ENCODE measurements at places on chromosomes 1 and 21.

- DNase-seq: no peak
These were observed 59.5 kb upstream of the LAPTM5 start for GRCh38 chr1:30817077-30817438.

DNA sequence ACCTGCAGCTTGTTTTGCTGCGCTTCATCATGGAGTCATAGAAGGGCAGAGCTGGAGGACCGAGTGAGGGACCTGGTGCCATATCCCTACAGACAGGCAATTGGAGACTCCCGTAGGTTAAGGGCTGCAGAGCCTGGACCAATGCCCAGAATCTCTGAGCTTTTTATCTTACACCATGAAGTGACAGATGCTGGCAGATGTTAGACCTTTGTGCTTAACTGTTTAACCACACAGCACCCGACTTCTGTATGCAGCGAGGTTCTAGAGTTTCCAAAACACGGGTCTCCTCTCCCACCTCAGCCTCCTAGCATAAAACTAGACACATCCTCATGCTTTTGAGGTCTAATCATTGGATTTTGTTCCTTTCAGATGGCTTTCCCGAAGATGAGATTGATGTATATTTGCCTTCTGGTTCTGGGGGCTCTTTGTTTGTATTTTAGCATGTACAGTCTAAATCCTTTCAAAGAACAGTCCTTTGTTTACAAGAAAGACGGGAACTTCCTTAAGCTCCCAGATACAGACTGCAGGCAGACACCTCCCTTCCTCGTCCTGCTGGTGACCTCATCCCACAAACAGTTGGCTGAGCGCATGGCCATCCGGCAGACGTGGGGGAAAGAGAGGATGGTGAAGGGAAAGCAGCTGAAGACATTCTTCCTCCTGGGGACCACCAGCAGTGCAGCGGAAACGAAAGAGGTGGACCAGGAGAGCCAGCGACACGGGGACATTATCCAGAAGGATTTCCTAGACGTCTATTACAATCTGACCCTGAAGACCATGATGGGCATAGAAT lies 47.6 kb downstream of the B3GALT5 start:
- no peak for DNase-seq

DNA sequence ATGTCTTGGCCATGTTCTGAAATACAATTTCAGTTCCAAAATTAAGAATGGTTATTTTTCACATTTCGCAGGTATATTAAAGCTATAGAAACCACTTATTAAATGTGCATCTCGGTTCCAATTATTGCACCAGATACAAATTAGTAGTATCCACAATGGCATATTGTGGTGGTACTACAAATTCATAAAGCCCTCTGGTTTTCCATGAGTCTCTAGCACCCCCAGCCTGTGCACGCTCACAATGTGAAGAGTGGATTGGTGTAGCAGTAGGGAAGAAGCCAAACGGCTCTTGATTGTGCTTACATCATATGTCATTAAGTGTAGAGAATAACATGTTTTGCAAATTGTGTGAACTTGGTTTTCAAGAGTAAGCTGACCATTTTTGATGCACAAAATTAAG lies 1.9 kb upstream of the BRINP3 start:
- DNase-seq: no peak

- no peak for DNase-seq
These were observed 533 bp upstream of the RGL1 start for GRCh38 chr1:183804387-183804786.

GRCh38 chr1:159468321-159468720 lies 28.8 kb downstream of the OR10J1 start:
- no peak for DNase-seq

DNA sequence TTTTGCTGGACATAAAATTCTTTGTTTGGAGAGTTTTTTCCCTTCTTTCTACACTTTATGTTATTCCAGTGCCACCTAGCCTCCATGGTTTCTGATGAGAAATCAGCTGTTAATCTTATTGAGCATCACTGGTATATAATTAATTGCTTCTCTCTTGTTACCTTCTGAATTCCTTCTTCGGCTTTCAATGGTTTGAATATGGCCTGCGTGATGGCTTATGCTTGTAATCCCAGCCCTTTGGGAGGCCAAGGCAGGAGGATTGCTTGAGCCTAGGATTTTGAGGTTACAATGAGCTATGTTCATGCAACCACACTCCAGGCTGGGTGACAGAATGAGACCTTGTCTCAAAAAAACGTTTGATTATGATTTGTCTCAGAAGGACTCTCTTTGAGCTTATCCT lies 13.0 kb upstream of the CNIH4 start:
- DNase-seq: no peak

DNA sequence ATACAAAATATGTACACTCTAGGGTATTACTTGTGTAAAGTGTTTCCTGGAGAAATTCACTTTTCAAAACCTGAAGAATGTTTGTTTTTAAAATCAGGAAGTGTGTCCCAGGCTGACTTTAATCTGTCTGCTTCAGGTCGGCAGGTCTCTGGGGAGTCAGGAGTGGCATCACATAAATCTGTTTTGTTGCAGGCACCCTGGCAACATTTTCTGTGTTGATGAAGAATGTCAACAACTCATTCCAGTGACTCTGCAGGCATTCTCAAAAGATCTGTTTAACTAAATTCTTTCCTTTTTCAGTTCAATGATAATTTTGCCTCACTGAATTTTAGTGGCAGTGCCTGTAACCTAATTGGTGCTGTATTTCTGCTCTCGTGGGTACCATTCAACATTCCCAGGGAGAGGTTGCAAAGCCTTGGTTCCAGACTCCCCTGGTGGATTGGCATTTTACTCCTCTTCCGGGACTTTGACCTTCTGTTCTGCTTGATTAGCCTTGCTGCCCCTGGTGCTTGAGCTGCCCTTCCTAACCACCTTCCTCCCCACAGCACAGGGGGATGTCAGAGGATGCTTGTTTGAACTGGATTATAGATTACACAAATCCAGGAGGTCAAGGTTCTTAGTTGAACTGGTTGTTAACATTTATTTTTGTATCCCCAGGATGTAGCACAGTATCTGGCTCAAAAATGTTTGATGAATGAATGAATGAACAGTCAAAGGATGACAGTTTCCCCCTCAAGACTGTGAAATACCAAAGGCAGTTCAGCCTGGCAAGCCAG lies 55.4 kb upstream of the LPGAT1 start:
- DNase-seq: no peak

GRCh38 chr1:26614655-26615411 lies 81.0 kb upstream of the ARID1A start:
- DNase-seq: no peak

DNA sequence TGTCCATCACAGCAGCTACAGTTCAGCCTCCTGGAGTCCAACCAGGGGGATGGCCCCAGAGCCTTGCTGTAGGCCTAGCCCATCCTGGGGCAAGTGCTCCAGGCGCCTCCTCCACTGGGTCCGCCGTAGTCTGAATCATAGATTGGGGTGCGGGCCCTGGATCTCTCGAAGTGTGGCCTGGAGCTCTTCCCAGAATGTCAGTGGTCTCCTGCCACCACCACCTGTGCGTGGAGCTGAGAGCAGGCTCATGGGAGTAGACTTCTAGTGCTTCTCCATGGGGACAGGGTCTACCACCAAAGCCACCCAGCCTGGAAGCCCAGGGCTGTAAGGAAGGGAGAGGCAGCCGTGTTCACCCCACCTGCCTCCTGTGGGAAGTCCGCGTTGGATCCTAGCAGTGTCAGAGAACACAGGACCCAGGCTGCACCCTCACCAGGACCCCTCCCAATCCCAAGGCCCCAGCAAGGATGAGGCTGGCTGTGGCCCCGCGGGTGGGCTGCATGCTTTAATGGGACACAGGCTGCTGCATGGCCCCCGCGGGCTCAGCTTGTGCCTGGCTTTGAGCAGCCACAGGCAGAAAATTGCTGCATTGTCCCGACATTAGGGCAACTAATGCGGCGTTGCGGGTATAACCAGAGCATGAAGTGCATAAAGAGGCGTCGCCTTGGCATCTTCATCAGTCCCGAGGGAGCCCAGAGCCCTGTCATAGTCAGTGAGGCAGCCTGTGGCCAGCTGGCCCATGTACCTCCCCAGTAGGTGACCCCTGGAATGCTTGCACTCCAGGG lies 735 bp upstream of the HES3 start:
- no peak for DNase-seq

DNA sequence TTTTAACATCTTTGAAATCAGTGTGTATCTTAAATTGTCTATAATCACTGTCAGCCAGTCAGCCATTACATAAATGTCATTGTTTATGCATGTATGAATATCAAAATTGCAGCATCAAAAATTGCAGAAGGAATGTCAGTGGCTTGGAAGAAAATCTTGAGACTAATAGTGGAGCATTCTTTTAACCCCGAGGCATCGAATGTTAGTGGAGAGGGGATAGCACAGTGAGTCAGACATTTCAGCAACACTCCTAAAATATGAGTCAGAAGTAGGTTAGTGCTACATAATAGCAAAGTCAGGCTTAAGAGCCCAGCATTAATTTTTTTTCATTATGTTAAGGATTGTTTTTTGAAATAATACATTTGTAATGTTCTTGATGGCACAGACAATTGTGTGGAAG lies 45.5 kb downstream of the SNRPE start:
- DNase-seq: no peak

GRCh38 chr21:32140151-32140550 lies 138.7 kb downstream of the MIS18A start:
- DNase-seq: no peak

DNA sequence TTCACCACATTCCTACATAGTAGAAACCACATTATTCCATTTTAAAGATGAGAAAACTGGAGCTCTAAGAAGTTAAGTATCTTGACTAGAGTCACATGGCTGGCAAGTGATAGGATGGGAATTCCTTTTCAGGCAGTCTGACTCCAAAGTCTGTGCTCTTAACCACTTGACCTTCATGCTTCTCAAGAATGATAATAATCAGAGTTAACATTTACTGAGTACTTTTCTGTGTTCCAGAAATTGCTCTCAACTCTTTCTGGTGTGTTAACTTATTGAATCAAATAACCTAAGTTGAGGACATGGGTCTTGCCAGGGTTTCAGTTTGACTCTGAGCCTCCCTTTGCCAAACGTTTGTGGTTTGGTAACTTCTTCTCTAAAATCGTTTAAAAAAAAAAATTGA lies 169.4 kb downstream of the RASAL2 start:
- DNase-seq: no peak

GRCh38 chr1:209207126-209207700 lies 376.3 kb upstream of the CAMK1G start:
- no peak for DNase-seq

- no peak for DNase-seq
These were observed 34.1 kb upstream of the C1orf21 start for GRCh38 chr1:184352776-184353175.

Measured in esophagus squamous epithelium (tissue), 5 donors.